Stimulated activated CD8-positive, alpha-beta memory T cell treated with anti-CD3 and anti-CD28 coated beads, Interleukin-7, amount 100 ng/mL, for 1 hour (primary cell): ENCODE measurements at places on chromosomes 3 and 15.

DNA sequence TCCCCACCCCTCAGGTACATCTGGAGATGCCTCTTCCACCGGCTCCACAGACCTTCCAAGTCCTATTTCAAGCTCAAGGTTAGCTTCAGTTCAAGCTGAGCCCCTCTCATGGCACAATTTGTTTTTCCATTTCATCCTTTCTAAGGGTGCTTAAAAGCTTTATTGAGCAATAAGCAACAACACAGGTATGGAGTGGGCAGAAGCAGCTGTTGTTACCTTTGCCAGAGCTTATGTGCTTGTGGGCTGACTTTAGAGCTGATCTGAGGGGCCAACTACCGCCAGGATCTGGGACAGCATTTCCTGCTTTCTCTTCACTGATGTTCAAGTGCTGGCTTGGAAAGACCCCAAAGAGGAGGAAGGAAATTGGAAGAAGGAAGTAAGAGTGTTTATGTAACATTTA is 140.0 kb upstream of the KLHL25 start:
- DNase-seq: no peak

GRCh38 chr3:119864476-119864875 is 82.6 kb downstream of the NR1I2 start:
- no peak for DNase-seq

- no peak for DNase-seq
Observed at GRCh38 chr3:5181469-5182141, 5.9 kb upstream of the EDEM1 start.

DNA sequence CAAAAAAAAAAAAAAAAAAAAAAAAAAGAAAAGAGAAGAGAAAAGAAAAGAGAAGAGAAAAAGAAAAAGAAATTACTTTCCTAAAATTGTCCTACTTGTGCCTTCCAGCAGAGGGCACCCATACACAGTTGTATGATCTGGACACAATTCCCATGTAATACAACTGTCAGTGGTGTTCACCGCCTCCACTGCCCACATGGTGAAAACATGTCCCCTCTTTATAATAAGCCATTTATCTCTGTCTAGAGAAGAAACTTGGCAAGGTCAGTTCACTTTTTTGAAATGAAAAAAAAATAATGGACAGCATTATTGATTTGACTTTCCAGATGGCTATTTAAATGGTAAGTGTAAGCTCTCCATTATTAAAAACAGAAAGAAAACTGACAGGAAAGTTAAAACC is 459.4 kb downstream of the GBE1 start:
- DNase-seq: no peak
